ENCODE measurements at places on chromosomes 6 and 20.

- DNase-seq, result no peak
These were observed 4.6 kb upstream of the SOX18 start for GRCh38 chr20:64053841-64054661.

DNA sequence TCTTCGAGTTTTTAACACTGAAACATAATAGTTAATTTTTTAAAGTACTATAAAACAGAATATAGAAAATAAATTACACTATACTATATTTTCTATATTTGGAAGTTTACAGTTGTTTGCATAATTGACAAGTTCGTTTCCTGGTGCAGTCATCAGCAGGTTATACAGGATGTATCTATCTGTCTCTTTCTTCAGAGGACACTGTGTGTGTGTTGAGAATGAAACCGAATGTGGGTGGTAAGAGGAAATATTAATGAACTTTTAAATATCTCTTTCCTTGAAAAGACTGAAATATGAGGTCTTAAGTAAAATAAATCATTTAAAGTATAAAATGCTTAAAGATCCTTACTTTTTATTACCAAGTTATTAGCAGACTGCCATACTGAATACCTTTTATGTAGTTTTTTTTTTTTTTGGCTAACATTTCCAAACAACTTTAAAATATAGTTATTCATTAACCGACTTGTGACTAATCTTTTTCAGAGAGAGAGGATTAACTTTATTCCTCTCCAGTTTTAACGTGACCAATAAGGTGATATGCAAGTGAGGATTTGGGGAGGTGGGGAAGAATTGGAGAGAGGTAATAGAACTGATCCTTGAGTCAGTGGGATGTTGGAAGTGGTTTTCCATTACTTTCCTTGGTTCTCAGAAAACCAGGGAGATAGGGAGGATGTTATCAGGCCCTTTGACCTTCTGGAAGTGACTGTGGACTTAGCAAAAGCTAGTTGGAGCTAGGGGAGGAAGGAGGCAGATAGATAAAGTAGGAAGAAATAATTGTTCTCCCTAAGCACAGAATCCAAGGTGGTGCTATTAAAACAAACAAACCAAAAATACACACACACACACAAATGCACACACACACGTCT, 380.0 kb upstream of the FLRT3 start:
- DNase-seq, result no peak

DNA sequence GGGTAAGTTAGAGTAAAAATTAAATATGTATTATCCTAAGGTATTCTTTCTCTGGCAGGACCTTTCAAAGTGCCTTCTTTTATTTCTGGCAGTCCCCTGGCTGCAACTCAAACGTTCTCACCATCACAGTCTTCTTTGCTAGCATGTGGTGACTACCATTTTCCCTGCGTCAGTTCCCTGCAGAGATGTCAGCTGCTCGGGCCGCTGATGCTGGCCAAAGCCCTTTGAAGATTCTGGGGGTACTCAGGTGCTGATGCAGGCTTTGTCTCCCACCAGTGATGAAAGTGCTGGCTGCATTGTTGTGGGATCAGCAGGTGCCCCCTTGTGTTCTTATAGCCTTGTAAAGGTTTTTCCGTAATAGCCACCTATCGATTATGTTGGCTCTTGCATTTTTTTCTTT, 140.1 kb downstream of the BTBD3 start:
- DNase-seq, result no peak

GRCh38 chr6:286681-287488, 5.4 kb upstream of the DUSP22 start:
- no peak for DNase-seq

- DNase-seq, result no peak
These were observed 18.9 kb downstream of the SCGN start for GRCh38 chr6:25670793-25671513.

- DNase-seq, result no peak
These were observed 16.7 kb upstream of the DEF6 start for GRCh38 chr6:35280903-35281302.

- no peak for DNase-seq
These were observed 152.3 kb downstream of the CARMIL1 start for GRCh38 chr6:25431306-25431974.

- no peak for DNase-seq
These were observed 233.8 kb downstream of the BCKDHB start for GRCh38 chr6:80340280-80340679.

GRCh38 chr6:41294214-41294872, 7.9 kb upstream of the TREM1 start:
- DNase-seq, result no peak

DNA sequence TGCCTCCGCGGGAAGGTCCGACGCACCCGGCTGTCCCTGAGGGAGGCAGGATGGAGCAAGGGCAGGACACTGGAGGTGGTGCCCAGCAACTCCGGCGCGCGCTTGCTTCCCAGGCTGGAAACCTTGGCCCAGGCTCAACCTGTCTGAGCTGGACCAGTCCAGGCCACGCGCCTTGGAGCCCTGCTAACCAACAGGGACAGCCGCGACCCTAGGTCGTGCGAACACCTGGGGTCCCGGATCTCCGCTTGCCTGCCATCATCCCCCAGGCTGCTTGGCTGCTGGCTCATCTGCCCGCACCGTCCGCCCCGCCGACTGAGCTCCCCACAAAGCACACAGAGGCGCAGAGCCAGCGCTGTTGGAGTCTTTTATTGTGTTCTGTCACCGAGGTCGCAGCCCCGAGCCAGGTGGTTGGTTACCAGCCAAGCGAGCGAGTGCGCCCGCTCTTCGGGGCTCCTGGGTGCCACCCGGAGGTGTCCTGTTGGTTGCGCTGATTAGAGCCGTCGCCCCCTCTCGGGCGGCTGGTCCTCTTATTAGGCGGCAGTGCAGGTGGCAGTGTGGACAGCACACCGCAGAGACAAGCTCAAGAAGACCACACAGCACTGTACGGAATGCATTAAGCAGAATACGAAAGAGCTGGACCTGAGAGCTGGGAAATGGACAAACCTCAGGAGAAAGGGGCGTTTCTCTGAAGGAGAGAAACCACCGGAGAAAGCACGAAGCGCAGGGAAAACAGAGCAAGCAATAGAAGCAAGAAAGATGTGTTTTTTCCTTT, 3.8 kb downstream of the COL12A1 start:
- DNase-seq, result no peak

GRCh38 chr20:10090588-10091166, 55.9 kb downstream of the ANKEF1 start:
- DNase-seq, result peak; percentile 11

GRCh38 chr6:135474362-135474761, 23.2 kb downstream of the AHI1 start:
- no peak for DNase-seq

GRCh38 chr20:64109831-64110391, 2.5 kb upstream of the NPBWR2 start:
- DNase-seq, result no peak

DNA sequence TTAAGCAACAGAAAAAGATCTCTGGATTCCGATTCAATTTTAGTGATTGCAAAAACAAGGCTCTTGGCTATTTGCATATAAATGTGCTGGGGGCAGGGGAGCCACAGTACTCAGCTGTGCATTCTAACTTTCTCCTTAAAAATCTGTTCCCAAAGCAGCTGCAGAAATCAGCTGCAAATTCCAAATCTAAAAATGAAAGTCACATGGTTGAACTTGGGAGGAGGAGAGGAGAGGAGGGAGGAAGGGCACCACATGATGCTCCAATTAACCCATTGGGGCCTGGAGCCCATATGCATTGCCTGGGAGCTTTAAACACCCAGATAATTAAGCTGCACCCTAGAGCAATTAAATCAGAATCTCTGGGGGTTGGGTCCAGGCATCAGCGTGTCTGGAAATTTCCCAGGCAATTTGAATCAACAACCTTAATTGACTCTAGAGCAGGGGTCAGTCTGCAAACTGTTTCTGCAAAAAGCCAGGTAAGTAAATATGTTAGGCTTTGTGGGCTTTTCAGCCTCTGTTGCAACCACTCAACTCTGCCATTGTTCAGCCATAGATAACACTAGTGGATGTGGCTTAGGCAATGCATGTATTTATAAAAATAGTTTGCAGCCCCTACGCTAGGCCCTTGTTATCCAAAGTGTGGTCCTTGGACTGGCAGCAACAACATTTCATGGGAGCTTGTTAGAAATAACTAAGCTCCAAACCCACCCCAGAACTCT, 508.1 kb downstream of the KIF16B start:
- DNase-seq, result no peak

DNA sequence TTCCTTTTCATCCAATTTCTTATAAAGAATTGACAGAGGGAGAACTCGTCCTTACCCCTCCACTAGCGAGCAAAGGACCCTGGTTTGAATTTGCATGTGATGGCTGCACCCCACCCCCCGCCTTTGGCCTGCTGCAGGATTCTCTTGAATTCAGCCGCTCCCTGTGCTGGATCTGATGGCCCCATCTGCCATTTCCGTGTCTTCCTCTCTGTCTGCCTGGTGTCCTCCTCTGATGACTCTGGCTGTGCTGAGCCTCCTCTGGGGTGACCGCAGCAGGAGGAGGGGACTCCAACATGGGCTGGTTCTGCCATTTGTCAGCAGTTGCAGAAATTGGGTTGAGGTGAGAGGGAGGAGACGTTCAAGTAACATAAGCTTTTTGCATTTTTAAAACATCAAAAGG, 188.8 kb downstream of the DLL1 start:
- DNase-seq, result no peak

DNA sequence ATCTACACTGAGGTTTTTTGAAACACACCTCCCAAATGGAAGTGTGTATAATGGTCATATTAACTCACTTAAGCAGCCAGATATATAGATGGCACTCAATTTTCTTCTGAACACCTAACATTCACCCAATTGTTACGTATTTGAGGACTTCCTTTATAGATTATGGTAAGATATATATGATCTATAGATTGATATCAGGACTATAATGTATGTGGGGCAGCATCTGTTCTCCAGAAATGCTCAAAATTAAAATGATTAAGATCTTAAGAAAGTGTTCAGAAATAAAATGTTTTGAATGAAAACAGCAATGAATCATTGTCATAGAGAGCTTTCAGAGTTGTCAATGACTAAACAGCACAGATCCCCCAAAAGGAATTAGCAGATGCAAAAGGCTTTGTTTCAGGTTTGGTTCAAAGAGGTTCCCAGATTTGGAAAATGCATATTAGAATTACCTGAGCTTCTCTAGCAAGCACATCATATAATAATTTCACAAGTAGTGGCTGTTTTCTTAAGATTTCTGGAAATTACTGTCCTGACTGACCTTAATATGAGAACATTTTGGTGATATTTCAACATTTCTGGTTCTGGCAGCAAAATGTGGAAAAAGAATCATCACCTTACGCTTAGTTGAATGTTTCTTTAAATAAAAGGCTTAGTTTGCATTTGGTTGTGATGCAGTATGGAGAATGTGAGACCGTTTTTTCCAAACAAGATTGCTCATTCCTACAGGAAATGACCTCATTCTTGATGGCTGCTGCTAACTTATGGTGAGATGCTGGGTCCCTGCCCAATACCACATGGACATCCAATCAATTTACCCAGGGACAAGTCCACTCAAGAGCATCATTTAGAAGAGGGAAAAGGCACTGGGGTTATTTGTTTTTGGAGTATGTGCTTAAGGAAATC, 31.5 kb downstream of the TRAF3IP2 start:
- no peak for DNase-seq

DNA sequence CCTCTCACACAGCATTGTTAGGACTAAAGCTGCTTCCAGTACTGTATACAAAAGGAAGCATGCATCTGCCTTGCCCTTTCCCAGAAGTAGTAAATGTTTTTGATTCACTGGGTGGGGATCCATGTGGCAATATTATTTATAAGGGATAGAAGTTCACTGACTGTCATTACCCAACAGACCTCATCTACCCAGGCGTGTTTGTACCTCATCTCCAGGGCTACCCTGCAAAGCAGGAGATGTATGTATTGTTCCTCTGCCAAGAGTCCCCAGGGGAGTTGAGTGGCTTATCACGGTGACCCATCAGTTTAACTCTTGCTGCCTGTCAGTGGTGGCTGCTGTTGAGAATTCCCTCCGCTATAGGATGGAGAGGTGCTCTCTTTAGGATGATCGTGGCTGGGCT, 42.5 kb downstream of the SLC24A3 start:
- DNase-seq, result no peak

DNA sequence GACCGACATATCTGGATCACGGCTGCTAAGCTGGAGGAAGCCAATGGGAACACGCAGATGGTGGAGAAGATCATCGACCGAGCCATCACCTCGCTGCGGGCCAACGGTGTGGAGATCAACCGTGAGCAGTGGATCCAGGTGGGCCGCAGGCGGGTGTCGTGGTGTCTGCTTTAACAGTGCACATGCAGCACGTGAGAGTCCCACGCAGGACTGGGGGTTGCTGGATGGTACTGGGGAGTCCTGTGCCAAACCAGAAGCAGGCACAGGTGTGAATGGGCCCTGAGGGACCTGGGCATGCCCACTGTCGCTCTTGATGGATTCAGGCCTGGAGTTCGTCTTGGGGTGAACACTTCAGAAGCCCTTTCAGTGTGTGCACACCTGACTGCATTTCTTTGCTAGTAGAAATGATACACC, 24.6 kb upstream of the C20orf204 start:
- DNase-seq, result no peak

DNA sequence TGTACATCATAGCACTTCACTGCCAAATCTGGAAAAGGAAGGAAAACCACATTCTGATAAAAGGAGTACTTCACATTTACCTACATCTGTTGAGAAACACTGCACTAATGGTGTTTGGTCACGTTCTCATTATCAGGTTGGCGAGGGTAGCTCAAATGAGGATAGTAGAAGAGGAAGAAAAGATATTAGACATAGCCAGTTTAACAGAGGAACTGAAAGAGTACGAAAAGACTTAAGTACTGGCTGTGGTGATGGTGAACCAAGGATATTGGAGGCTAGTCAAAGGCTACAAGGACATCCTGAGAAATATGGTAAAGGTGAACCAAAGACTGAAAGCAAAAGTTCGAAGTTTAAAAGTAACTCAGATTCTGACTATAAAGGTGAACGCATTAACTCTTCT, 32.0 kb upstream of the GJA10 start:
- peak; percentile 18 for DNase-seq

DNA sequence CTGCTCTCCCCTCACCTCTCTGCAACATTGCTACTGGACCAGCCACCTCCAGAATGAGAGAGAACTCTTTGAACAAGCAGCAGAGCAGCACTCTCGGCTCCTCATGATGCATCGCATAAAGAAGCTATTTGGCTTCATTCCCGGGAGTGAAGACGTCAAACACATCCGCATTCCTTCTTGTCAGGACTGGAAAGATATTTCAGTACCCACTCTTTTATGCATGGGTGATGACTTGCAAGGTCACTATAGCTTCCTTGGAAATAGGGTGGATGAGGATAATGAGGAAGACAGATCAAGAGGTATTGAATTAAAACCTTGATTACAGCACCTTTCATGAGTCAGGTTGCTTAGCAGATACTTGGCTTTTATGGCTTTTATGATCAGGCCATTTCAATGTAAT, 4.3 kb downstream of the CALHM4 start:
- no peak for DNase-seq

- DNase-seq, result no peak
These were observed 379.5 kb upstream of the SULF2 start for GRCh38 chr20:48164566-48165400.

- no peak for DNase-seq
These were observed 111.2 kb upstream of the SIM1 start for GRCh38 chr6:100575921-100576320.

DNA sequence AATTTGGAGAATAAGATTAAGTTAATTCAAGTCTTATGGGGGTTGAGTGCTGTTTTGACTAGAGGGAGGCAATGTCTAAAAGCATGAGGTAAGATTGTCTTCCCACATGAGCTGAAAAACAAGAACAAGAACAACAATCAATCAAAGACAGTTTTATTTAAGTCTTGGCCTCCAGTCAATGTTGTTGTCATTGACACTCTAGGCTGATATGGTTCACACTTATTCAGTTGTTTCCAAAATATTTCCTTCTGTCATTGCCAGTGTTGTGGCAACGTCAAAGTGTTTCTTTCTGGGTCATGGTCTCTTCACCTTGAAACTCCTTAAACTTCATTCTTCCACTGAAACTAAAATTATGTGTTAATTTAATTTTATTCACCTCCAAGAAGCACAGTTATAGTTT, 72.4 kb downstream of the GRIK2 start:
- no peak for DNase-seq
